Suprapubic skin (tissue), 4 donors: ENCODE measurements at places on chromosomes 5 and 9.

DNA sequence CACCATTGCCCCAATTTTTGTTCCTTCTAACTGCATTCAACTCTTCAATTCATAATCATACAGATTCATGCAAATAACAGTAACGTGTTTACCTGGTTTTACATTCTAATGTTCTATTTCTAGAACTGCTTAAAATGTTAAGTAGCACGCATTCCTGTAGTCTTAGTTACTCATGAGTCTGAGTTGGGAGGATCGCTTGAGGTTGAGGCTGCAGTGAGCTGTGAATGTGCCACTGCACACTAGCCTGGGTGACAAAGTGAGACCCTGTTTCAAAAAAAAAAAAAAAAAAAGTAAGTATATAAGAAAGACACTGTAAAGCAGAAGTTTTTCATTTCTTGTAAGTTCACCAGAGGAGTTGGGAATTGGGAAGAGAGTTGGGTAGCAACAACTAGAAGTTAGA lies 105.9 kb downstream of the F2RL2 start:
- DNase-seq: no peak

DNA sequence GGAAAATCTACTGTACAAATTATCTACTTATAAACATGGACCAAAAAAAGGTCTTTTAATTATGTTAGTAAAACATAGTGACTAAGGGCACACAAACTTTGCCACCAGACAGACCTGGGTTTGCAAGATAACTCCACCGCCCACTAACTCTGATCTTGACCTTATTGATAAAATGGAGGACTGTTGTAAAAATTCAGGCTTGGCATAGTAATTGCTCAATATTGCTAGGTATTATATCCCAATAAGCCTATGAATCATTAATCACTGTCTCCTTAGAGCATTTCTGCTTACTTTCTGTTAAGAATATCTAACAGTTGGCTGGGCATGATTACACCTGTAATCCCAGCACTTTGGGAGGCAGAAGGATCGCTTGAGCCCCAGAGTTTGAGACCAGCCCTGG lies 3.8 kb downstream of the C9orf40 start:
- no peak for DNase-seq

DNA sequence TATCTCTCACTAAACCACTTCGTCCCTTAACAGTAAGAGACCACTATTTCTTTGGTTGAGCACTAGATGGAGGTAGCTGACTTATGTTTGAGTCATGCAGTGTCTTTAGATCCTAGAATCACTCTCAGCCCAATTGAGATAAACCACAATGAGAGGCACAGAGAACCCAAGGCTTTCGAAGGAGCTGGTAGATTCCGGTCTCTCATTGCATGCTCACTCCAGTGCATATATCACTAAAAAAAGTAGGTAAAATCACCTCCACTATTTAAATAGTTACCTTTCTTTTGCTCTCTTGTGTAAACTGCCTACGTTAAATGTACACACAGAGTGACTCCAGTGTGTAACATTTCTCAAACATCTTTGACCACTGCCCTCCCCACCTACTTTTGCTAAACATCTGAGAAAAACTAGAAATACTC lies 27.6 kb downstream of the ACTL7A start:
- no peak for DNase-seq

DNA sequence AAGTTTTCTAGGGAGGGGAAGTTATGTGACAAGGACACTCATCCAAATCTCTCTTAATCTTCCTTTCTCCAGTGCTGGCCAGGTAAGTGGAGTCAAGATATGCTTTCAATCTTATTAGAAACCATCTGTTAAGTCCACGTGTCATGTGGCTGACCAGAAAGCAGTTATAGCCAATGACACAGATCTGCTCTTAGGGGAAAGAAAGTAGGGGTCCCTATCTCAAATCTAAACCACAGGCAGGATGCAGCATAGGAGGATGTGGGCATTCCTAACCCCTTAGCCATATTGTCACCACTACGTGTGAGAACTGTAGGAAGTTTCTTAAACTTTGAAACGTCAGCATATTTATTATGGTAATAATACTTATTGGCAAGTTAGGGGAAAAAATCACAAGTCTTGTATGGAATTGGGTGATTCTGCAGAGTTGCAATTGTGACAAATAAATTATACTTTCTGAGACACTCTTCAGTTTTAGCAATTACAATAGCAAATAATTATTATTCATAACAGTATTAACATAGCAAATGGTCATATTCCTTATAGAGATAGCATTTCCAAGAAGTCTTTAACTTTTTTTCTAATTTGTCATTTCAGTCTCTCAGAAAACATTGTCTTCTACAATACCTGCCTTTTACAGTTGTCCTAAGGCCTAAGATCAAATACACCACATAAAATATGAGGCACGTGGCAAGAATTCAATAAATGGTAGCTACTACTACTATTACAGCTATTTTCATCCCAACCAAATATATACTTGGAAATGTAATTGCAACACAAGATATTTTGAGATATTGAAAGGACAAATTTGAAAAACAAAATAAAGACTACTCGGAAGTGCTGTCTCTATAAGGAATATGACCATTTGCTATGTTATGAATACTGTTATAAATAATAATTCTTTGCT lies 236.9 kb downstream of the PDE4D start:
- no peak for DNase-seq

DNA sequence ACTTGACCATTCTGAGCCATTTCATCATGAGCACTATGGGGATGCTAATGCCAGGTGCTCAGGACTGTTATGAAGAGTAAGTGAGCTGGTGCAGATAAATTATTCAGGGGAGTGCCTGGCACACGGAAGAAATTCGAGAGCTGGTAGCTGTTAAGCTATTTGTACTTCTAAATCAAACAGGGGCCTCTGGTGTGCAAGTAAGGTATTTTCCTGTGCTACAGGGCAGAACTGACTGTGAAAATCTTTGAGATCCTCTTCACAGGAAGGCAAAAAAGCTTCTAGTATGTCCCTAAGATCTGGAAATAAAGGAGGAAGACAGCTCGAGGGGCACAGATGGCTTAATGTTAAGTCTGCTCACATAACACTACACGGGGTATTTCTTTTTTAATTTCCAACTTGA lies 106.3 kb upstream of the SPOCK1 start:
- no peak for DNase-seq

DNA sequence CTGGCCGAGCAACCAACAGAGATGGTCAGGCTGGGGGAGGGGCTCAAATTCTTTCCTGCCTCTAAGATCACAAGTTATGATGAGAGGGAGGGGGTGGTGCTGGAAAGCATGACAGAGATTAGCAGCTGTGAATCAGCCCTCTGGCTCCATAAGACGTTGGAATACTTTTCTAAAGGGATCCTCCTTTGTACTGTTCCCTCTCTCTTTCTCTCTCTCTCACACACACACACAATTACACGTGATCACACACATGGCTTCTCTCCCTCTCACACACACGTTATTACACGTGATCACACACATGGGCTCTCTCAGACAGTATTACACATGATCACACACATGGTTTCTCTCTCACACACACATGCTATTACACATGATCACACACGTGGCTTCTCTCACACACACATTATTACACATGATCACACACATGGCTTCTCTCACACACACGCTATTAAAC lies at the start of gene SLC45A2:
Gene SLC45A2, minus strand, starts transcription at position 23 of the 454 bp plus-strand sequence. CDS start 110 bp downstream, outside the sequence.
- no peak for DNase-seq

- DNase-seq: no peak
These were observed 122.3 kb downstream of the SEMA5A start for GRCh38 chr5:9423571-9423970.

DNA sequence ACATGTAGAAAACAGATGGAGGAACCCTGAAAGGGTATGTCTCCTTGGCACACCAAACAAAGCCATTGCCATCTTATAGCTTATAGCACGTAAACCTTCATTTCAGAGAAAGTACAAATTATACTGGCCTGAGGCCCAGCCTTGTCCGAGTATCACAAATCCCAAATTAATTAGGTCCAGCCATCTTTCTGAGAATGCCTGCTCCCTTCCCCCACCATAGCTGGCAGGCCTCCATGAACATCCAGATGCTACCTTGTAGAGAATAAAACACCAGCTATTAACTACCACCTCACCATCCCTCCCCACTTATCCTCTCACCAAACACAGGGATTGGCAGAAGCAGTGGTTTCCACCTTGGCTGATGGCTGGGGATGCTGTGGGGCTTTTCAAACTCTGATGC lies 224.0 kb downstream of the SPOCK1 start:
- no peak for DNase-seq
